ENCODE measurements at places on chromosomes 13 and 19.

DNA sequence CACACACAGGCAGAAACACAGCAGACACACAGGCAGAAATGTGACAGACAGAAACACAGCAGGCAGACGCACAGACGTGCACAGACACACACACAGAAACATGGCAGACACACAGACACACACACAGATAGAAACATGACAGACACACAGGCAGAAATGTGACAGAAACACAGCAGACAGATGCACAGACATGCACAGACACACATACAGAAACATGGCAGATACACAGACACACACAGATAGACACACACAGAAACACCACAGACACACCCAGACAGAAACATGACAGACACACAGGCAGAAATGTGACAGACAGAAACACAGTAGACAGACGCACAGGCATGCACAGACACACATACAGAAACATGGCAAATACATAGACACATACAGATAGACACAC lies 1.3 kb downstream of the TBXA2R start:
- DNase-seq: no peak

GRCh38 chr13:39875111-39875987 lies 219.9 kb downstream of the COG6 start:
- no peak for DNase-seq

- DNase-seq: no peak
Observed at GRCh38 chr13:102122147-102122546, 279.7 kb downstream of the FGF14 start.

GRCh38 chr13:73618275-73618865 lies 515.8 kb downstream of the KLF12 start:
- DNase-seq: no peak

DNA sequence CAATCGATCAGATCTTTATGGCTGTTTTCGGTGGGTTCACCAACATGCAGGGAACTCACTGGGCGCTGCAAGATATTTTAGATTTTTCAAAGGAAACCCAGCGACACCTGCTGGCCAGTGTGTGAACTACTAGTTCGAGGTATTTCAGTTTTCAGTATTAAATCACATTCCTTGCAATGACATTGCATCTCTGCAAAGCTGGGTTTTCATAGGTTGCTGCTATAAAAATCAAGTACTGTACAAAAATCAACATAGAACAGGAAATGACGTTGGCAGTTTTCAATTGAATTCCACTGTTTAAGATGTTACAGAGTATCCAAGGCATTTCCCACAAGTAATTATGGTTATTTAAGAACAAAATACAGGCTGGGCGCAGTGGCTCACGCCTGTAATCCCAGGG lies 17.6 kb downstream of the LIG1 start:
- DNase-seq: peak; percentile 76

- no peak for DNase-seq
Observed at GRCh38 chr19:17951157-17951989, 15.5 kb upstream of the KCNN1 start.

- DNase-seq: no peak
Observed at GRCh38 chr19:41701401-41702075, 6.9 kb upstream of the CEACAM5 start.

GRCh38 chr19:55642153-55643002 lies 1.1 kb upstream of the ZNF581 start:
- no peak for DNase-seq

DNA sequence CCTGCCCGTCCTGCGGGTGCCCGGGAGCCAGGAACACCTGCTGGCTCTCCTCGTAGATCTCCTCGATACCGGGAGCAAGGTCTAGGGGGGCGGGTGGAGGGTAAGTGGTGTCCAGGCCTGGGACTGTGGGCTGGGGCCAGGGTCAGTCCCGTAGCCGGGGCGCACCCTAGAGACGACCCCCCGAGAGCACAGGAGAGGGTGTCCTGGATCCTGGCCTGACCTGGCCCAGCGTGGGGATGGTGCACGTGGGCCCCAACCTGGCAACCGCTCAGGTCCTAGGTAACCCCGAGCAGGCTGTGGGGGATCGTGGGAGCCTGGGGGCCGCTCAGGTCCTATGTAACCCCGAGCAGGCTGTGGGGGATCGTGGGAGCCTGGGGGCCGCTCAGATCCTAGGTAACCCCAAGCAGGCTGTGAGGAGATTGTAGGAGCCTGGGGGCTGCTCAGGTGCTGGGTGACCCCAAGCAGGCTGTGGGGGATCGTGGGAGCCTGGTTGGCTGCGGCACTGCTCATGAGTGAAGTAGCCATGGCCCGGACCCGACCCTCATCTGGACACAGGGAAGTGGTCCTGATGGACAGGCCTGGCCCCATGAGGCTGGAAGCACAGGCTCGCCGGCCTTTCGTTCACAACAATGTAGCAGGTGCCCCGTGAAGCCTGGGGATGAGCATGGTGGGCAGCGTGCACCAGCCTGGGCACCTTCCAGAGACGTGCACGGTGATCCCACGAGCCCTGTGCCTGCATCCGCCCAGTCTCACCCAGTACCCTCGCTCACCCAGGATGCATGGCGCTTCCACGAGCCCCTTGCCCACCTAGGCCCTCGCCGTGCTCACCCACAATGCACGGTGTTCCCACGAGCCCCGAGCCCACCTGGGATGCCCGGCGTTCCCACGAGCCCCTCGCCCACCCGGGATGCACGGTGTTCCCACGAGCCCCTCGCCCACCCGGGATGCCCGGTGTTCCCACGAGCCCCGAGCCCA lies 6.2 kb downstream of the GPX4 start:
- no peak for DNase-seq

GRCh38 chr13:99796175-99796819 lies 175.3 kb downstream of the ZIC5 start:
- no peak for DNase-seq

DNA sequence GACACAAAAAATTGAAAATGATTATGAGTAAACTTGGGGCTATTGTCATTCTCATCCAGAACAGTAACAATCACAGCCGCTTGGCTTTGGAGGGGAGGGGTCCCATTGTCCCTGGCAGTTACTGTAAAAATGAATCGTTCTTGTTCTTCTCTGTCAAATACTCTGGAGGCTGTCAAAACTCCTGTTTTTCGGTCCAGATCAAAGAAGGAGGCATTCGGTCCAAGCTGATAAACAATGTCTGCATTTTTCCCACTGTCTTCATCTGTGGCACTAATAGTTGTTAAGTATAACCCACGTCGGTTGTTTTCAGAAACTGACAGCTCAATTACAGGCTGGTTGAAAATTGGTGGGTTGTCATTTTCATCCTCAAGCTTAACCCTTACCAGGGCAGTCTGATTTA lies 3.4 kb downstream of the PCDH9 start:
- no peak for DNase-seq

DNA sequence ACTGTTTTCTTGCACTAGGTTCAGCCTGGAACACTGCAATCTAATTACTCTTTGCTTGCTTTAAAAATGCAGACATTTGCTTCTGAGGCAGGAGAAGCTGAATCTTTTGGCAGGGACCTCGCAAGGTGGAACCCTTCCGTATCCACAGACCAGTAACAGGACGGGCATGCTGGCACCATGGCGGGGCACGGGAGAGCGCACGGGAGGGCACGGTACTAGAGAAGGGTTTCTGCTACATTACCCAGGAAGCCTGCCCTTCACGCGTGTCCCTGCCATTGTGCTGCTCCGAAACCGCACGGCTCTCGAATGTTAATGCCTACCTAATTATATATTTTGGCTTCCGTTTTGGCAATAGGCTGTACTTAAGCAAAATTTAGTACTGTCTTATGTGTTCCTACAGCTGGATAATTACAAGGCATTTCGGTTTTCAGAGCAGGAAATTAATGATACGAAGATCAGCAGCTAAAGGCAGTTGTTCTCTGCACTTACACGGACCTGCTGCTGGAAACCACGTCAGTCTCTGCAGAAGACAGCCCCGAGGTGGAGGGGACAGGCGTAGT lies 430.4 kb downstream of the IRS2 start:
- no peak for DNase-seq

- DNase-seq: no peak
Observed at GRCh38 chr13:38908574-38908973, 82.1 kb downstream of the STOML3 start.

DNA sequence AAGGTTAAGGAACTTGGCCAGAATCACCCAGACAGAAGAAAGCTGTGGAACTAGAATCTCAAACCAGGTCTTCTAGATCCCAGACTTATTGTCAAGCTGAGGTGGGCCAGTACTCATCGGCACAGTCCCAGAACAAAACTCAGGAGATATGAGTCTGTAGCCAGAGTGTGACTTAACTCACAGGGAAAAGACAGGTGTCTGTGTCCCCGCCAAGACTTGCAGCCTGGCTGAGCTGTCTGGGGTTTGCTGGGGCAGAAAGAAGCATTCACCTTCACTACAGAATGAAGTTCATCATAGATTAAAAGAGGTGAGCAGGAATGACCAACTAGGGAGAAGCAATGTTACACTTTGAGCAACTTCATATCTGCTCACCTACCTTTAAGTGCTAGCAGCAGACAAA lies 257.2 kb downstream of the FOXO1 start:
- no peak for DNase-seq

DNA sequence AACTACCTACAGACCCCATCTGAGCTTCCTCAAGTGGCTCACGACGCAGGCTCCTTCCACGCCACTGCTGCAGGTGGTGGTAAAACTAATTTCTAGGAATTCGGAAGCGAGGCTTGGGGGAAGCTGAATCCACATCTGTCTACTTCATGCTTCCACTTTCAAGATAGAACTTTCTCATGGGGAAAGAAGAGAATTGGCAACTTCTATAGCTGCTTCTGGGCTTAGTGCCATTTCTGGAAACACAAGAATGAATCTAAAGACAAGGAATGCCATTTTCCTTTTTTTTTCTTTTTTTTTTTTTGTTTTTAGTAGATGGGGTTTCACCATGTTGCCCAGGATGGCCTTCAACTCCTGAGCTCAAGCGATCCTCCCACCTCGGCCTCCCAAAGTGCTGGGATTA lies 2.8 kb upstream of the NLRP12 start:
- DNase-seq: no peak

DNA sequence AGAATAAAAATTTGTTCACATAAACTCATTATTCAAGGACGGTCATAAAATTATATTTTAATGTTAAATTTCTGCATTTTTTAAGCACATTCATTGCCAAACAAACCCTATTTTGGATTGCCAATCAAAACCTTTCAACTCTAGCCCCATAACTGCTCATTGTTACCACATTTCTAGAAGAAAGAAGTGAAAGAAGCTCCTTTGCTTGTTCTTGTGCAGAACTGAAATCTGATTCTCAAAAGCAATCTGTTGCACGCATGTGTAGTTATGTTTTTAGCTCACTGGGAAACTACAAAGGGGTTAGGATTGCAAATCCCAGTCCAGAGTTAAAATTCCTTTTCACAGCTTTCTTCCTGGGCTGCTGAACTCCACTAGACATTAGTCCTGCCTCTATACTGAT lies 109.5 kb upstream of the MIR17HG start:
- no peak for DNase-seq

GRCh38 chr13:67123165-67123564 lies 107.0 kb downstream of the PCDH9 start:
- no peak for DNase-seq

DNA sequence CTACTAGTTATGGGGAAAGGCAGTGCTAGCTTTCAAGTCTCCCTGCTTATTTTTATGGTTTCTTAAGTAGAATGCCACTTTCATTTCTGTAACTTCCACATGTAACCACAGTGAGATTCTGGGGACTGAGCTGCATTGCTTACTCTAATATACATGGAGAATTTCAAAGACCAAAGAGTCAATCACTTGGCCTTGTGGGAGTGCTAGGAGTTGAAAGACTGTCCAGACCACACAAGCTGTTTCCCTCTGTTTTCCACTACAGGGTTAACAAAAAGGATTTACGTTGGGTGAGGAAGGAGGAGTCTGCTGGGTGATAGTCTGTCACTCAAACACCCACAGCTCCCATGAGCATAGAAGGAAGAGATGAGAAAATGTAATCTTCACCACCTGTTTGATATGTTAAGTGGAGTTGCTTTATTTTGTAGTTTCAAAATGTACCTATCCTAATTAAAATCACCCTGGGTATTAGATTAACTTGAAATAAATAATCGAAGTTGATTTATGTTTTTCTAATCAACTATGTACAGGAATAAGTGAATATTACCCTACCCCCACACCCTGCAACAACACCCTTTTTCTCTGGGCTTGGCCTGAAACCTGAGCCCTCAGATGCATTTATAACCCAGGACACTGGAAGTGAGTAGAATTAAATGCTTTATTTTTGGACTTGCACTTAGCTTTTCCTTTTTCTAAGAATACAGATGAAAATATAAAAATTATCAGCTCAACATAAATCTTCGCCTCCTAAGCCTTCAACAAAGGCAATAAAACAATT lies 225.8 kb upstream of the SLC10A2 start:
- no peak for DNase-seq

DNA sequence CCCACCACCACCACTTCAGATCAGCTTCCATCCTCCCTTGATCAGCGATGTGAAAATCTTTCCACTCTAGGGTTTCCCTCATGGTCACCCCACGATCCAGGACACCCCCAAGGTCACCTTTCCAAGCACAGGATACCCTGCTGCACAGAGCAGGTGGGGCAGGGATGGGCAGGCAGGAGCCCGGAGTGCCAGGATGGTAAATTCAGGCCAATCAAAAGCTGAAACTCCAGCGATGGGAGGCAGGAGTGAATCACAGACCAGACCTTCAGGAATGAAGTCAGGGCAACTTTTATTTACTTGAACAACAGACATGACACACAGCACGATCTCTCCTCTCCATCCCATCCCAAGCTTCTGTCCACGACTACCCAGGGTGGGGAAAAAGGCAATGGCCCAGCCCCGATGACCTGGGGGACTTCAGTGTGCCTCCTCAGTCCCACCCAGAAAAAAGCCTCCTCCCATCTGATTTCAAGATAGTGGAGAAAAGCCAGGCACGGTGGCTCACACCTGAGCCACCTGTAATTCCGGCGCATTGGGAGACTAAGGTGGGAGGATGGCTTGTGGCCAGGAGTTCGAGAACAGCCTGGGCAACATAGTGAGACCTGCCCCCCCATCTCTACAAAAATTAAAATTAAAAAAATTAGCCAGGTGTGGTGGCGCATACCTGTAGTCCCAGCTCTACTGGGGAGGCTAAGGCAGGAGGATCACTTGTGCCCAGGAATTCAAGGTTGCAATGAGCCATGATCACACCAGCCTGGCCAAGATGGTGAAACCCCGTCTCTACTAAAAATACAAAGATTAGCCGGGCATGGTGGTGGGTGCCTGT lies 39.2 kb downstream of the ZSWIM4 start:
- DNase-seq: no peak

DNA sequence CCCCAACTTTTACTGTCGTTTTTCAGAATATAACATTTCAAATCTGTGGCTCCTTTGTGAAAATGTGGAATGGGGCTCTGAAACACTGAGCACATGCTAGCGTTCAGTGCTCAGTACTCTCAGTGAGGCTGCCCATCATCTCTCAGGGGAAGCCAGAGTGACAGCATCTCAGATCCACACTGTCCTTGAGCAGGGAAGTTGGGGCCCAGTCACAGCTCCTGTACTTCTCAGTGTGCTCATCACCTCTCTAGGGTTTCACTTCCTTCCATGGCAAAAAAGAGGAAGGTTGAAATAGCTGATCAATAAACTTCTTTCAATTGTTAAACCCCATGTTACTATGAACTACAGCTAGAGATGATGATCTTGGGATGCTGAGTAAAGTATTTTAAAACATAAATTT lies 565.9 kb upstream of the SPRY2 start:
- DNase-seq: no peak

Data from putamen (tissue), 1 donor.